ENCODE measurements at places on chromosomes 16 and 17.

- DNase-seq, result peak; percentile 68
These were observed 90.7 kb downstream of the TIMM22 start for GRCh38 chr17:1087381-1088241.

DNA sequence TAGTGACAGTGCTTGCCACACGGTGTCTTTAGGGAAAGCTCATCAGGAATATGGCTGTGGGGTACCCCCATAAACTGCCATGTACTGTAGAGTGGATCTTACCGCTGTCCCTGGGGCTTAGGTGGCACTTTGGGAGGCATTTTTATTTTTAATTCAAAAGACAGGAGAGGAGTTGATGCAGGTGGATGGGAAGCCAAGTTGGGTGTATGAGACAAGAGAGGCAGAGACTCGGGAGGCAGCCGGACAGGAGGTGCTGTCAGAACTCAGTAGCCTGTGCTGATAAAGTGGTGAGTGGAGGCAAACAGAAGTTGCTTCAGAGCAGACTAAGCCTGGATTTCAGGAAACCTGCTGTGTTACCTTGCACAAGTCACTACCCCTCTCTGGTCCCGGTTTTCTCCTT lies 185.9 kb downstream of the TMEM132E start:
- no peak for DNase-seq

DNA sequence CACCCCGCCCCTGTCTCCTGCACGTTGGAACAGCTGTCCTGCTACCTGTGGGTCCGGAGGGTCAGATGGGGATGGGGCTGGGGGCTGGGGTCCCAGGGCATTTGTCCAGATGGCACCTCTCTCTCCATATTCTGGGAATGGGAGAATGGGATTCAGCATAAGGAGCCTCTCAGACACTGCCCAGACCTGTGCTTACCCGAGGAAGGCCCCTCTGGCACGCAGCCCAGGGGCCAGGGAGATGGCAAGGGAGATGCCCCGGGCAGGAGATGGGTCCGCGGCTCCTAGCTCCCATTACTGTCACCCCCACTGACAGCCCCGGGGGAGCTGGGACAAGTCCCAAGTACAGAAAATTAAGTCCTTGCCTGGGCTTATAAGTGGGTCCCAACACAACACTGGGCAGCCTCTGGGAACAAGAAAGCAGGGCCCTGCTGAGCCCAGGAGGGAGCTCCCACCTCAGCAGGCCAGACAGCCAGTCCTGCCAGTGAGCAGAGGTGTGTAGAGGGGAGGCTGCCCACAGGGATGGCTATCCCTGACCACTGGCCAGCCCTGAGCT lies 1.8 kb downstream of the VASN start:
- DNase-seq, result peak; percentile 75

GRCh38 chr16:75236232-75236631 lies 15.2 kb downstream of the BCAR1 start:
- no peak for DNase-seq

DNA sequence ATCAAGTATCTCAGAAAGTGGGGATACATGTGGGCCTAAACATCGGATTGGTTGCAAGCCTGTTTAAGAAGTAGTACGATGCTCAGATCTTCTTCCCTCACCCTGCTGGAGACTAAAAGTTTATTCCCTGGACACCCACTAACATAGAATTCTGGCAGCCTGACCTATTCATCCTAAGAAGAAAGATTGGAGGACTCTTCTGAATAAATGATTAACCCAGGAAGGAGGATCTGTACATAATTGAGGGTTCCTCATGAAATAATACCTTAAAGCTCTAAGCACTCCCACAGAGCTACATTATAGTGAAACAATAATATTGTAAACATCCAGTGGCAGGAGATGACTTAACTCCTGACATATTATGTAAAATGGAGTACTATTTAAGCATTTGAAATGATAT lies 111.7 kb downstream of the NLK start:
- DNase-seq, result no peak

GRCh38 chr17:66625311-66625767 lies 209.6 kb upstream of the CACNG5 start:
- no peak for DNase-seq

GRCh38 chr16:73025151-73025855 lies 22.6 kb downstream of the ZFHX3 start:
- peak; percentile 82 for DNase-seq

DNA sequence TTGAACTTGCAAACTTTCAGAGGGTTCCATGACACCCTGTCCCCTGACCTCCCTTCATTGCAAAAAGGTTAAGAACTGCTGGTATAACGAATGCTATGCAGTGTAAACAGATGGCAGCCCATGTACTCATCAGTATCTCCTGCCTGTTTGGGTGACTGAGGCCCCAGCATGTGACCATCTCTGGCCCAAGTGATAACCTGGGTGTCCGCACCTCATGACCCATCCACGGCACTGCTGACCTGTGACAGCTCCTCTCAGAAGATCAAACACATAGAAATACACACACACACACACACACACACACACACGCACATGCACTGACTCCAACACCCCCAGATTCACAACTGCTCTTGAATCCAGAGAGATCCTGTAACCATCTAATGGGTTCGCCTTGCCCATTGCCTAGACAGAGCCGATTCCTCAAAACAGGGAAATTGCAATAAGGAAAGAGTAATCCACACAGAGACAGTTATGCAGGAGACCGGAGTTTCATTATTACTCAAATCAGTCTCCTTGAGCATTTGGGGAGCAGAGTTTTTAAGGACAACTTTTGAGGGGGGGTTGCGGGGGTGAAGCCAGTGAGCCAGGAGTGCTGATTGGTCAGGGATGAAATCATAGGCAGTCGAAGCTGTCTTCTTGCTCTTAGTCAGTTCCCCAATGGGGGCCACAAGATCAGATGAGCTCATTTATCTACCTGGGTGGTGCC lies 11.3 kb upstream of the PHOSPHO1 start:
- no peak for DNase-seq

Measured in tibial artery (tissue), 4 donors.